ENCODE measurements at places on chromosomes 12 and 14.
A peak's percentile ranks its signal among the peaks of the same experiment; 100 is the strongest.

DNA sequence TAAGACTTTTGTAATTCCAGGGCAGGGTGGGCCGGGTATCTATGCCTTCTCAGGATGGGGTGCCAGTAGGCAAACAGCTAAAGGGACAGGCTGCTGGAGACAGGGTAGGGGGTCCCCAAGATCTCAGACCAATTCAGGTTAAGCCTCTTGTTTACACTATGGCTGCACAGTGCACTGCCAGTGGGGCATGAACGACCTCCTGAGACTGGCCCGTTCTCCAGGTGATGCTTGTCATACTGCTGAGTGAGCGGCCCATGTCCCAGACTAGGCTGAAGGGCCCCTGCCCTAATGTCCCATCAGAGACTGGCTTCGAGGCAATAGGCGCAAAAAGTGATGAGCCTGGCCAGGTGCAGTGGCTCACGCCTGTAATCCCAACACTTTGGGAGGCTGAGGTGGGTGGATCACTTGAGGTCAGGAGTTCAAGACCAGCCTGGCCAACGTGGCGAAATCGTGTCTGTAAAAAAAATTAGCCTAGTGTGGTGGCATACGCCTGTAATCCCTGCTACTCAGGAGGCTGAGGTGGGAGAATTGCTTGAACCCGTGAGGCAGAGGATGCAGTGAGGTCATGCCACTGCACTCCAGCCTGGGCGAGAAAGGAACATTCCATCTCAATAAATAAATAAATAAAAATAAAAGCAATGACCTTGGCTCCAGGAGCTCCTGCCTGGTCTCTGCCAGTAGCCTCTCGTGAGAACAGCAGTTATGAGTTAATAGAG, 12.6 kb downstream of the SLC25A29 start:
- DNase-seq: no peak

GRCh38 chr14:105184461-105184860, 3.3 kb upstream of the NUDT14 start:
- DNase-seq: peak; percentile 69

GRCh38 chr12:127485528-127485927, 781.4 kb upstream of the TMEM132C start:
- DNase-seq: peak; percentile 95

- no peak for DNase-seq
Observed at GRCh38 chr14:75312341-75312740, 33.7 kb downstream of the FOS start.

GRCh38 chr12:92055877-92056276, 89.8 kb downstream of the BTG1 start:
- peak; percentile 85 for DNase-seq

DNA sequence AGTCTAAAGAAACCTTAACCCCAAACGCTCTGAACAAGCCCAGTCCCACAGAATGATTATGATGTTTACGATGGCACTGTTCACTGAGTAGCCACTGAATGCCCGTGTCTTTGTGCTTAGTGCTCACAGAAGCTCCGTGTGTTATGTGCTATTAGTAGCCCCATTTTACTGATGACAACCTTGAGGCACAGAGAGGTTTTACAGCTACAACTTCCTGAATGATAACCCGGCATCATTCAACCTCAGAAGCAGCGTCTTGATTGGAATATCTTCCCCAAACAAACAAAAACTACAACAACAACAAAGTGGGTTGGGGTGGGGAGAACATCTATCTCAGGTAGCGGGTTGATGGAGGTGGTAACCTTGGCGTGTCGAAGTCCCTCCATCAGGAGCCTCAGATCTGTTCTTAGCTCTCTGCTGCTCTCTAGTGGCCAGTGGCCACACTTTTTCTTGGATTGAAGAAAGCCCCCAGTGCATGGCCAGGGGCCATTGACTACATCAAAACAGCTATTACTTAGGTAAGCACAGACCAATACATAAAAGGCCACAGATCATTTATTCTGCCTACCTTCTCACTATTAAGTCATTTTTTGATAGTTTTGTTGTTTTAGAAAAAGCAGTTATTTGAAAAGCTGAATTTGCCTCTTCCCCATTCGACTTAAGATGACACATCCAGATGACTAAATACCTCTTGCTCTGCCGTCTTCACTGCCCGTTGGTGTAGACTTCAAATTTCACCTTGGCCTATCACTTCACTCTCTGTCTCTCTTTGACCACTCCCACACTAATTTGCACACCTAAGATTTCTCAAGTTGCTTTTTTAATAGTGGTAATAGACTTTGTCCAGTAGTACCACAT, 376.9 kb downstream of the GALC start:
- peak; percentile 77 for DNase-seq
